ENCODE measurements at places on chromosomes 3 and 15.

- peak; percentile 60 for DNase-seq
Measured at GRCh38 chr3:51955893-51956770, 951 bp downstream of the GPR62 start.

GRCh38 chr3:37964716-37965115 is 25.9 kb upstream of the VILL start:
- no peak for DNase-seq

DNA sequence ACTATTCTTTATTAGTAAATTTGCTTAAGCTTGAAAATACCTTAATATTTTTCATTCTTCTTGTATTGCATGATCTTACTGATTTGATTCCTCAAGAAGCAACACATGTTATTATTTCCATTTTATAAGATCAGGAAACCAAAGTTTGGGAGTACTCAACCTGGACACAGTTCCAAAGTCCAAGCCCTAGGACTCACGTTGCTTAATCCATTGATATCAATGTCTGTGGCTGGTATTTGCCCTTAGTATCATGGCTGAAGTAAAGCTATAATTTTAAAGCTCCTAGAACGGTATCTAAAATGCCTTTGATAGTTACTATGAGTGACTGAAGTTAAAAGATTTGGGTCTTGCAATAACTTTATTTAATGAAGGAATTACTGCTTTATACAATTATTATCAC is 1045.3 kb downstream of the TUSC7 start:
- no peak for DNase-seq

- DNase-seq, result no peak
Measured at GRCh38 chr3:79032686-79033318, 735.0 kb downstream of the ROBO1 start.

GRCh38 chr3:194686816-194687637 is 1.3 kb downstream of the FAM43A start:
- no peak for DNase-seq

- DNase-seq, result no peak
Measured at GRCh38 chr3:58074997-58075396, 66.8 kb downstream of the FLNB start.

DNA sequence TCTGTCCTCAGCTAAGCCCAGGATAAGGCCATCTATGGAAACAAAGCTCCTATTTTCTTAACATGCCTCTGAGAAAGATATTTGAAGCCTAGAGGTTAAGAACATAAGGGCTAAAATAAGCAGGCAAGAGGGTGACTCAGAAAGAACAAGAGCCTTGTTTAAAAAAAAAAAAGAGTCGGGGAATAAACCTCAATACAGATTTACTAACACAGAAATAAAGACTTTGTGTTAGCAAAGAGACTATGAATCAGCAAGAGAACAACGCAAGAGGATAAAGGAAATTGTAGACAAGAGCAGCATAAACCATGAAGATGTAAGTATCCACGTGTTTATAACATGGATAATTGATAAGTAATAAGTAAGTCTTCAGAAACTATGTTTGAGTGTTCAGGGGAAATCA is 36.0 kb downstream of the RAB27A start:
- DNase-seq, result no peak

GRCh38 chr3:157423337-157423736 is 13.3 kb upstream of the PTX3 start:
- DNase-seq, result no peak

GRCh38 chr3:157786211-157786610 is 283.0 kb upstream of the VEPH1 start:
- DNase-seq, result no peak

GRCh38 chr3:37479981-37480380 is 305.6 kb upstream of the LRRFIP2 start:
- DNase-seq, result no peak

DNA sequence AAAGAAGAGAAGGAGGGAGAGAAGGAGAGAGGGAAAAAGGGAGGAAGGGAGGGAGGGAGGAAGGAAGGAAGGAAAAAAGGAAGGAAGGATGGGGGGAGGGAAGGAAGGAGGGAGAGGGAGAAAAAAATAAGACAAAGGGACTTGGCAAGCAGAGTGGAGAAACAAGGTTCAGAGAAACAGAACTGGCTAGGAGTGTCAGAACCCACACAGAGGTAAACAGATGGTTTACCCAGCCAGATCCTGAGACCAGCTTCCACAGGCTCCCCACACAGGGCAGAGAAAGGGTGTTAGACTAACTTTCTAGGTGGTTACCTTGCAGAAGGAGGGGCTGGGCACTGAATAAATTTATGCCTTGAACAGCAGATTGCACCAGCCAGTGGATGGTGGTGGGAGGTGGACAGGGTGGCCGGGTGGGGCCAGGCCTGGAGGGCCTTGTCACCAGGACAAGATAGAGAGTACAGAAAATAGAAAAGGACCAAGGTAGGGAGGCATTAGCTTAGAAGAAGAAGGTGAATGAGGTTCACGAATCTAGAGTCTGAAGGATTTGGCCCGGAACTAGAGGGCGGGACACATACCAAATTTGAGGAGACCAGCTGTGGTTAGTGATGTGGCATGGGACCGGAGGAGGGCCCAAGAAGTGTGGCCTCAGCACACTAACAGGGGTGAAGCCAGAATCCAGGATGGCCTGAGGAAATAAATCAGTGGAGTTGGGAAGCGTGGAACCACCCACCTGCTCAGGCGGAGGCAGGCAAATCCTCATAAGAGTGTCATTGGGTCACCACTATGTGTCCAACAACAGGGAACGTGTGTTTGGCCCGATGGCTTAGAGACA is 1.2 kb upstream of the TM4SF1 start:
- DNase-seq, result no peak

- no peak for DNase-seq
Measured at GRCh38 chr3:60703008-60703407, 548.2 kb downstream of the FHIT start.

GRCh38 chr3:194886836-194887235 is 201.2 kb downstream of the FAM43A start:
- DNase-seq, result no peak

DNA sequence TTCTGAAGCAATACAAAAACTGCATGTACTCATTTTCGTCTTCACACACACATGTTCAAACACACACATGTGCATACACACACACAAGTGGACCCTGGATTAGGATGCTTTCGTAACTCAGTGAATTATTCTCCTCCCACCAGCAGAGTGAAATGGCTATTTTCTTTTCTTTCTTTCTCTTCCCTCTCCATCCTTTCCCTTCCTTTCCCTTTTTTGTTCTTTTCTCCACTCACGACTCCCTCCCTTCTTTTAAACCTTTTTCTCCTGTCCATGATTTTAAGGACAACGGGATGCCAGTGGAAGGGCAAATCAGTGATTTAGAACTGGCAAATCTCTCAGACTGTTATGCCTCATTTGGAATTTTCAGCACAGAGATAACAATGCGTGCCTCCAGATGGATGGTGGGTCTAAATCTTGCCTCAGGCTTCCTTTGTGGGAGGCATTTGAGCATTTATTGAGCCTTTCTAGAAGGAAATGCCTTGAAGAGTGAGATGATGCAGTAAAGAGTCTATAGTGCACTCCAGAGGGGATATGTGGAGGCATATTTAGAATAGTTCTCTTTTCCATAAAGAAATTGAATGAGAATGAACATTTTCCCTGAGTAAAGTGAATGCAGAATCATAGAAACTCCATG is 130.4 kb upstream of the SLC7A14 start:
- DNase-seq, result no peak

- no peak for DNase-seq
Measured at GRCh38 chr15:49462232-49462844, 39.3 kb downstream of the FGF7 start.

DNA sequence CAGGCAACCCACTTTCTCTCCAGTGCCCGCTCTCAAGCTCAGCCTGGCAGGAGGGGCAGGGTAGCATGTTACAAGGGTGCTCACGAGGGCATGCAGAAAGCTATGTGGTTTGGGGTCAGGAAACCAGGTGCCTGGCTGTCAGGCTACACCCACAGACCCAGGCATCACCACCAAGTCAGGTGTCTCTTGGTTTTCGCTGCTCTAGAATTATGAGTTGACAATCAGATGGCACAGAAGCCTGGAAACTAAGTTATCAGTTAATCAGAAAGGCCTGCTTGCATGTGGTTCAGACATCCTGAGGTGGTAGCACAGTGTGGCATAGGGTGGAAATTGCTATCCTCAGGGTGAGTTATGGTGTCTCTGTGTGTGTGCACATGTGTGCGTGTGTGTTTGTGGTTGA is 16.2 kb upstream of the CCR9 start:
- DNase-seq, result no peak

DNA sequence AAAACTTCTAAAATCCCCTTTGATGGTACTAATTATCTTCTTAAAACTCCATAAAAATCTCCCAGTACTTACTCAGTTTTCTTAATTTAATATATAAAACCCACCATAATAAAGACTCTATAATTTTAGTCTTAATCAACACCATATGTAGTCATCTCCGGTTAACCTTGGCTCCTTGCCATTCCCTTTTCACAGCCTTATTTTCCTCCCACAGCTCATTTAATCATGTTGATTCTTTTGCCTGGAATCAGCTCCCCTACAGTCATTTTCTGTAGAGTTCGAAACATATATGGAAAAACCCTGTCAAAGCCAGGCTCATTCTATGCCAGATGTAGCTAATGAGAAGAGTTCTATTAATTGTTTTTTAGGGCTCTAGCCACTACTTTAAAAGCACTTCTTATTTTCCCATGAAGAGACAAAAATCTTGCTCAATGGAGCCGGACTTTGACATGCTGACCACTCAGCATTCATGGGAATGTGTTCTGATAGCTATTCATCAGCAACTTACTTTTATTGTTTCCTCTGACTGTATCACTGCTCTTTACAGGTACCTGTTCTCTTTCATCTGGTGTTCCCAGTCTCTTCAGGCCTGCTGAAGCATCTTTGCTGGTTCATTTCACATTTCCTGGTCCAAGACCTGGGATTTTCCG is 573.4 kb downstream of the NAALADL2 start:
- DNase-seq, result no peak

GRCh38 chr3:13064964-13065363 is 8.3 kb downstream of the IQSEC1 start:
- DNase-seq, result no peak

DNA sequence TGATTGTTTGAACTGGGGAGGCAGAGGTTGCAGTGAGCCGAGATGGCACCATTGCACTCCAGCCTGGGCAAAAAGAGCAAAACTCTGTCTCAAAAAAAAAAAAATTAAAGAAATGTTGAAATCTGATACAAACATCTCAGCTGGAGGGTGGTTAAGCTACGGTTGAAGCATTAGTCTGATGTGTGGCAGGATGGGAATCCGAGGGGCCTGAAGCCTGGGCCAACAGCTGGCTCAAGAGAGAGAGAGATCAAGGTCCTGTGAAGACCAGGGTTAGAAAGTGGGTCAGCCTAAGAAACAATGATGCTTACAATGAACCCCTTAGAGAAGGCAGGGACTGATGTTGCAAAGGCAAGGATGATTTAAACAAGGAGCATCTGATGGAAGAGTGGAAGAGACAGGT is 69.8 kb downstream of the CD200R1L start:
- DNase-seq, result no peak

DNA sequence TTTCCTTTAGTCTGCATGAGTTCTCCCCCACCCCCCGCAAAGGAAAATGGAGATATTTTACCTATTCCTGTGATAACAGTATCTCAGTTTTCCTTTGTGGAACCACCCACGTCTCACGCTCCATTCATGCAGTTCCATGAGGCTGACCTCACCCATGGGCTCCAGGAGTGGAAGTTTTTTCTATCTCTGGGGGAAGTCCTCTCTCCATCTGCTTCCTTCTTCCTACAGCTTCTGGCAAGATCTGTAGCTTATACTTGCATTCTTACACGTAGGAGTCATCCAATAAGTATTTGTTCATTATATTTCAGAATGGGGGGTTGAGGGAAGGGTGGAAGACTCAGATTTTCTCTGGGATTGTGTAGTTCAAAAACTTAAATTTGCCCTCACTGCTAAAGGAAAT is 5.8 kb upstream of the GLCE start:
- DNase-seq, result no peak

GRCh38 chr15:80822256-80822655 is 43.1 kb downstream of the CEMIP start:
- DNase-seq, result no peak

DNA sequence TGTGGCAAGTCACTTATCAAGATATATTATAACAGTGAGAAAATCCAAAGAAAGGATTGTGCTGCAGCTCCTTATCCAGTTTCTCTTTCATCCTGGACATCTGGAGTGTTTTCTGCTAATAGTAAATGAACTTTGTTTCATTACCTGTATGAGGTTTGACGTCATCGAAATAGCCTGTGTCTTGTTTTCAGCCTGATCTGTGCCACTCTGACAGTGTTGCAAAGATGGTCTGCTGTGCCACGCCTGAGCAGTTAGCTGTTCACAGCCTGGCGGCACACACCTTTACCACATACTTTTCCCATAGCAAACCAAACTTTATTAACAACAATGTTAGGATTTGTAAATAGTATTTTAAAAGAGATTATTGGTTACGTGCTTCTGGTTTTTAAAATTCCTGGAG is 34.0 kb downstream of the YEATS2 start:
- DNase-seq, result no peak

DNA sequence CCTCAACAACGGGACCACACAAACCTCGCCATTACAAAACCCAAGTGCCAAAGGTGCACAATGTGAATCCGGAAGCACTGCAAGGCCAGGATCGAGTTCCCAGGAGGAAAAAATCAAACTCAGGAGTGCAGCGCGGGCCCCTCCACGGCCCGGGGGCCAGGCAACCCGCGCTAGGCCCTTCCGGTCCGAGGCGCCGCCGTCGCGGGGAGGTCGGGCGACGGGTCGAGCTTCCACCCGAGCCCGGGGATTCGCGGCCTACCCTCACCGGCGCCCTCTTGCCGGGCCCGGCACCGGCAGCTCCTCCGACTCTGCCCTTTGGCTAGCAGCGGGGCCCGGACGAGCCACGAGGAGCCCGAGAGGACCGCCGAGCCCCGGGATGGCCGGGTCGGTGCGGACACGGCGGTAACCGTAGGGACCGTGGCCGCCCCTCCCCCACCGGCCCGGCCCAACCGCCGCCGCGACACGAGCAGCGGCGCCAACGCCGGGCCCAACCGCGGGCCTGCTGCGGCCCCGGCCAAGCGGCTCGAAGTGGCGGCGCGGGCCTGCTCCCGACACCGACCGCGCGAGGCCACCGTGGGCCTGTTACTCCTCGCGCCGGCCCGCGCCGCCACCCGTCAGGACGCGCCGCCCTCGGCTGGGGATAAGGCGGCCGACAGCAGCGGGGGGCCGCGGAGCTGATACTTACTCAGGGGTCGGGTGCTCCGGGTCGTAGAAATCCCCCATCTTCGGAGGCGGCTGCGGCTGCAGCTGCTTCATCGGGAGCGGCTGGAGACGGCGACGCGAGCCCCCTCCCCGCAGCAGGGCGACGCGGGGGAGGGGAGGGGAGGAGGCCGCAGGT is 525 bp downstream of the SETD2 start:
- peak; percentile 77 for DNase-seq

DNA sequence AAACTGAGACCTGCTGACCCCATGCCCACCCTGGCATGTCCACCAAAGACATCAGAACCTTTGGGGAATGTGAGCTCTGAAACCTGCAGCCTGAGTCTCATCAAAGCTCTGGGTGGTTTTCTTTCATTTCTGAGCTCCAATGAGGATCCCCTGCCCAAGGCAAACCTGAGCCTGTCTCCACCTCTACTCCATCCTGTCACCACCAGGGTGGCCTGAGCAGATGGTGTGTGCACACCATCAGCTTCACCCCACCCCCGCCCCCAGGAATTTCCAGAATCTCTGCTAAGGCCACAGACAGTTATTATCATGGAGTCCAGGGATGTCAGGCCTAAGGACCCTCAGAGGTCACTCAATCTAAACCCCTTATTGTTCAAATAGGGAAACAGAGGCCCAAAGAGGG is 1.3 kb downstream of the XIRP1 start:
- no peak for DNase-seq

GRCh38 chr3:46123646-46124045 is 84.5 kb downstream of the CCR1 start:
- DNase-seq, result no peak

- no peak for DNase-seq
Measured at GRCh38 chr15:69885173-69885955, 212.4 kb downstream of the TLE3 start.

Measured in mesothelial cell of epicardium (in vitro differentiated cells).